ENCODE measurements at places on chromosomes 16 and 17.

- DNase-seq: no peak
These were observed 87.2 kb upstream of the XYLT1 start for GRCh38 chr16:17557949-17558348.

GRCh38 chr17:71023249-71024030 is 854.1 kb downstream of the KCNJ2 start:
- no peak for DNase-seq

- DNase-seq: no peak
These were observed 5.8 kb upstream of the SPIRE2 start for GRCh38 chr16:89822188-89823086.

GRCh38 chr17:63635787-63636186 is 13.6 kb downstream of the MAP3K3 start:
- no peak for DNase-seq

- no peak for DNase-seq
These were observed 49.1 kb downstream of the ZNF778 start for GRCh38 chr16:89266521-89267134.

DNA sequence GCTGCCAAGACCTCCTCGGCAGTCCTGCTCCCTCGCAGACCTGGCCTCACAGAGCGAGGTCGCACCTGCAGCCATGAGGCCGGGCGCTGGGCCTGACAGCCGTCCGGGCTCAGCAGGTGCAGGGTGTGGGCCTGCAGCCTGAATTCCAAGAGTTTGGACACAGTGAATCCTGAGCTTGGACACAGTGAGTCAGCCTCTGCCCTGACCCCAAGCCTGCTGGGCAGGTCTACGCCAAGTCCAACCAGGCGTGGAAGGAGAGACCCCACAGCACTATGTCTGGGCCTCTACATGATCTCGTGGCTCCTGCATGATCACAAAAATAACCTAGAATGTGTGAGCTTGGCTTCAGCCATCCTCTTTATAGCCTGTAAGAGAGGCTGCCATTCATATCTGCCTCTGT is 121.0 kb downstream of the C16orf95 start:
- no peak for DNase-seq

DNA sequence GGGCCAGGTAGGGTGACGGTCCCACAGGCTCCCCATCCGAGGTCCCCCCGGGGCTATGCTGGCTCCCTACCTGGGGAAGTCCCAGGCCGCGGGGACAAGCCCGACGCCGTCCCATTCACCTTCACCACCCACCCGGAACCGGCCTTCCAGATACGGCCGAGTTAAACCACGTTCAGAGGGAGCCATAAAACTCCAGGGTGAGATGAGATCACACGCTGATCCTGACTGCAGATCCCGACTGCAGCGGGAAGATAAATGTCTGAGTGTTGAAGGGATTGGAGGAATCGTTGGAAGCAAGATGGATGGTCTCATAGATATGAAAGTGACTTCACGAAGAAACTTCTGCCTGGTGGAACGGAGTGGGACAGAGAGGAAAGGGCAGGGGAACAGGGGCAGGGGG is 13.6 kb upstream of the C1QTNF8 start:
- DNase-seq: no peak

DNA sequence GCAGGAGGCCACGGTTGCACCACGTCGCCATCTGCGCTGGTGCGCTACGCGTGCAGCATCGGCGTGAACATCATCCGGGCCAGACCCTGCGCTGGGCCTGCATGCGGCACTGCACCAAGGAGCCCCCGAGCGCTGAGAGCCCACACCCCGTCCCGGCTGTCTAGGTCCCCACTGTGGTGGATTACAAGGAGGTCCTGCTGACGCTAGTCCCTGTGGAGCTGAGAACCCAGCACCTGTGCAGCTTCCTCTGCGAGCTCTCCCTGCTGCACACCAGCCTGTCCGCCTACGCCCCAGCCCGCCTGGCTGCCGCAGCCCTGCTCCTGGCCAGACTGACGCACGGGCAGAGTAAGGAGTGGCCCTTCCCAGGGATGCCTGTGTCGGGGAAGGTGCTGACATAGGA is 10.8 kb upstream of the TEDC2 start:
- no peak for DNase-seq

GRCh38 chr16:23502466-23502865 is 7.8 kb downstream of the GGA2 start:
- DNase-seq: no peak

DNA sequence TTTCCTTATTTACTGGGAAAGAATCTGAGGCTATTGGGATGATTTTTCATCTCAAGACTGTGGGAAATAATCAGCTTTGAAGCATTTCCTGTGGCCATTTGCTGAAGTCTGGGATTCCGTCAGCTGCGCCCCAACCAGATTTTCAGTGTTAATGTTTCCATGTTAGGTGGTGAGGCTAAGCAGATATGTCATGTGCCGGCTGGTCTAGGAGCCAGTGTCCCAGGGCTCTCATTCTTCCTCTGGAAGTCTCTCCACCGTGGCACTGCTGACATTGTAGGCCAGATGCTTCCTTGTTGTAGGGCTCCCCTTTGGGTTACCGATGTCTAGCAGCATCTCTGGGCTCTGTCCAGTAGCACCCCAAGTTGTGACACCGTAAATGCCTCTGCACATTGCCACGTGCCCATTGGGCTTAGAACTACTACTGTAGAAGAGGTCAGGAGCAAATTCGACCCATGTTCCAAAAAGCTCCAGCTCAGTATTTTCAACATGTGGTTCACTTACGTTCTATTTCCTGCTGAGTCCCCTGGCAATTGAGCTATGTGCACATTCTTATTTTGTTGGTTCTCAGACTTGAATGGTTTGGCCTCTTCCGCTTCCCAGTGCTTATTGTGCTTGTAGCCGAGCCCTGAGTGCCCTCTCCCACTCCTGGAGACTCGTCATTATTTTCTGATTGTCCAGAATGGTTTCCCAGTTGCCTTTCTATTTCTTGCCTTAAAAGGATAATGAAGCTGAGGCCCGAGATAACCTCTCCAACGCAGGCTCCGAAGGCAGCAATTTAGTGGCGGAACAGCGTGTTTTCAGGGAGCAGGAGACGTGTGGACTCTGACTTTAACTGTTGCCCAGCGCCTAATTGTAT is 82.2 kb downstream of the SPECC1 start:
- no peak for DNase-seq

DNA sequence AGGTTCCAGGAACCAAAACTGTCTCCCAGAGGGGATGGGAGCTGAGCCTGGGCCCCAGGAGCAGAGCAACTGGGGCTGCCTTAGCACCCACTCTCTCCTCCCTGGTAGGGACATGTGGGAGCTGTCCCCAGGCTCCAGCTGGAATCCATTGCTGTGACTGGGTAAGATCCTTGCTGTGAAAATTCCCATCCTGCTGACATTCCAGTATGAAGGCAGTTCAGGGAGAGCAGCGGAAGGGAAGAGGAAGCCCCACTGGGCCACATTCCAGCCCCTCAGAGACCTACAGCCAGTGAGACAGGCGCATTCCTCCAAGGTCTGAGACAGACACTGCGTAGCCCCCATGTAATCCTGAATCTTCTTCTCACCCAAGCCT is 24.2 kb downstream of the MYO18A start:
- no peak for DNase-seq

- peak; percentile 34 for DNase-seq
These were observed at the start of gene RASL10B for GRCh38 chr17:35731239-35731916. Gene RASL10B, plus strand, starts transcription at chr17:35731639. Its CDS starts 3,546 bp downstream, at chr17:35735185.

DNA sequence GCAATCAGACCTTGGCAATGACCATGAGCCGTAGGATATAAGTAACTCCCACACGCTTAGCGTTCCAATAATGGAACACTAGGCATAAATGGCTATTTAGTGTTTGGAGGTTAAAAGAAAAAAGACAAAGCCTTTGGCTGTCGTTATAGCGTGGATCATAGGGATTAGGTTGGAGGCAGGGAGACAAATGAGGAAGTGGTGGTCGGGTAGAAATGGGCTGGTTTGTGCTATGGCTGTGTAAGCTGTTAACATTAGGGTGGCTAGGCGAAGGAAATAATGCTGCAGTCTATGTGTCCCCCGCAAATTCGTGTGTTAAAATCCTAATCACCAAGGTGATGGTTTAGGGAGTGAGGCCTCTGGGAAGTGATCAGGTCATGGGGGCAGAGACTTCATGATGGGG is 120.4 kb upstream of the IRX6 start:
- DNase-seq: no peak

DNA sequence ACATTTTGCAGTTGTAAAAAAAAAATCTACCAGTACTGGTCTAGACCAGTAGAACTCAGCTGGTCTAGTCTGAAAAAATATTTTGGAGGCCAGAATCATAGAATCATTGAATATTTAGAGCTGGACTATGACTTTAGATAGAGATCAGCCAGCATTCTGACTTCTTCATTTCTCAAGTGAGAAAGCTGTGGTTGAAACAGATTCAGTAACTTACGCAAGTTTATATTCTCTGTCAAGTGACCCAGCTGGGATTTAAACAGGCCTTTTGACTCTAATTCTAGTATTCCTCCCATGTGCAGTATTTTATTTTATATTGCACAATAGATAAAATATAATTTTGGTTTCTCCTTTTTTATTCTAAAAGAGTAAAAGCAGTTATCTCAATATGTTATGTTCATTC is 4.9 kb downstream of the TNRC6A start:
- DNase-seq: no peak

DNA sequence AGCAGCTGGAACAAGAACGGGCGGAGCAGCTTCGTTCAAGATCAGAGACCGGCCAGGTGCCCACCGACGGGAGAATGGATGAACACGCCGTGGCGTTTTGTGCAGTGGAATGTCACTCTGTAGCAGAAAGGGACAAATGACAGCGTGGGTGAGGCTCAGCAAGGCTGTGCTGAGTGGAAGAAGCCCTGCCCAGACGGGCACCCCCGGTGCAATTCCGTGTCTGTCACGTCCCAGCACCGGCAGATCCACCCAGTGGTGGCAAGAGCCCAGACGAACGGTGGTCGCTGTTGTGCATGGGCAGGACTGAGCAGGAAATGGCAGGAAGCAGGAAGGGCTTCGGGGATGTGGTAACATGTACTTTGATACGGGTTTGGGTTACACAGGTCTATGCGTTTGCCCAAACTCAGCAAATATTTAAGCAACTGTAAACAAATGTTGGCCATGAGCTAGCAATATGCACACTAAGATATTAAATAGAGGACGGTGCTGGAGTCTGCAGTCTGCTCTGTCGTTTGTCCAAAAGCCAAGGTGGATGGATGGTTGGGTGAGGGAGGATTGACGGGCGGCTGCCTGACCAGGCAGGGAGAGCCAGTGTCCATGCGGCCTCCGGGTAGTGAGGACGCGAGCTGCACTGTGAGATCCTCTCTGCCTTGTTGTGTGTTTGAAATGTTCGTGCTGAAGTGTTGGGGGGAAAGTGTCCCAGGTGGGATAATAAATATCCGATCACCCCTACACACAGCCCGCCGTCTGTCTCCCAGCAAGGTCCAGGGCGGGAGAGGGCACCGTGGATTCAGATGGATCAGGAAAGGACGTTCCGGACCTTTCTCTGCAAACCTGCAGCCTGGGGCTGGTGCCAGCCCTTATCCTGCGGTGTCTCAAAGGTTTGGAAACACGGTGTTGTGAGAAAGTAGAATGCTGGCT is 48.4 kb downstream of the COX4I1 start:
- DNase-seq: no peak

- DNase-seq: no peak
These were observed 69.2 kb downstream of the SOX9 start for GRCh38 chr17:72189768-72190593.

DNA sequence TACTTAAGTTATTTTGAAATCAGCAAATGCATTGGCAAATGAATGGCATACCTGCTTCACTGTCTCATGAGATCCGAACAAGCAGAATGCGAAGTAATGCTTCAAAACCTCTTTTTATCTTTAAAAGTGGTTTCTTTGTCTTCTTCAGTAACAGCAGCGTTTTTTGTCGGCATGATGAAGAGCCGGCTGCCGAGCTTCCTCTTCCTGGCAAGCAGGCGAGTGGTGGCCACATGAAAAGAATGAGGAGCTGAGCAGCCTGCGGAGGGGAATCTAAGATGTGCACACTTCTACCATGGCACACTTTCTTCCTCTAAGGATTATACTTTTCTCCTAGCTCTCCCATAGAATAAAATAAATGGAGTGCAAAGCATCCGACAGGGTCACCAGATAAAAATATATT is 42.4 kb upstream of the AKTIP start:
- peak; percentile 62 for DNase-seq

- no peak for DNase-seq
These were observed 6.4 kb upstream of the CEP20 start for GRCh38 chr16:15894571-15895374.

- no peak for DNase-seq
These were observed 3.0 kb upstream of the NLRC5 start for GRCh38 chr16:56986361-56986760.

GRCh38 chr16:31214708-31215286 is 878 bp downstream of the TRIM72 start:
- no peak for DNase-seq

GRCh38 chr17:77769215-77769614 is 189.3 kb upstream of the TNRC6C start:
- DNase-seq: no peak

DNA sequence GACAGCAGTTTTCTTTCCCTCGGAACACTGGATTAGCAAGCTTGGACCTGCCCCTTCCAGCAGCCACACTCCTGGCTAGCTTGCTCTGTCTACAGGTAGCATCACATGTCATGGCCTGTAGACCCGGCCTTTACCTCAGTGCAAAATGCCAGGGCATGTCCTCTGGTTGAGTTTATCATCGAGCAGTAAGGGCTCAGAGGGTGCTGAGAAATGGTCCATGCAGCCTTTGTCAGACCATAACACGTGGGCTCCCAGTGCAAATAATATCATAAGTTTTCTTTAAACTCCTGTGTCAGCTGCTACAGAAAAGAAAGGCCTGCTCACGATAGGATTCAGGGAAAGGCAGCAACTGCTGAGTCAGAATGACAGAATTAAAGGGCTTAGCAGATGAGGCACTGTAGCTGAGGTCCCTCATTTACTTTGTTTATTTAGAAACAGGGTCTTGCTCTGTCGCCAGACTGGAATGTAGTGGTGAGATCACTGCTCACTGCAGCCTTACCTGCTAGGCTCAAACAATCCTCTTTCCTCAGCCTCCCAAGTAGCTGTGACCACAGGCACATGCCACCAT is 8.0 kb upstream of the GNA13 start:
- DNase-seq: no peak

DNA sequence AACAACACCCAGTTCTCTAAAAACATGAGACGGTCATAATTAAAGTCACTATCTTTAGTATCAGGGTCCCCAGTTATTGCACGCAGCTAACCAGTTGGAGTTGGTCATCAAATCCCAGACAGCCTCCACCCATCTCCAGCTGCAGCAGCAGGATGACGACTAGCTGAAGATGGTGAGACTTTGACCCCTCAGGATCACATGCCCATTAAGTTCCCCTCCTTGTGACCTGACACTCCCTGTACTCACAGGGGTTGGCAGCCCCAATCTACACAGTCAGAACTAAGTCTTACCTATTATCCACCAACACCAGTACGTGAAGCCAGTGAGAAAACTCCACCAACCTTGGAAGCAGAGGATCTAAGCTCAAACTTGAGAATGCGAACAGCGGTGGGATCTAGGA is 37.7 kb upstream of the IRX5 start:
- DNase-seq: no peak

GRCh38 chr17:43609613-43610385 is 51.9 kb downstream of the MEOX1 start:
- DNase-seq: no peak

DNA sequence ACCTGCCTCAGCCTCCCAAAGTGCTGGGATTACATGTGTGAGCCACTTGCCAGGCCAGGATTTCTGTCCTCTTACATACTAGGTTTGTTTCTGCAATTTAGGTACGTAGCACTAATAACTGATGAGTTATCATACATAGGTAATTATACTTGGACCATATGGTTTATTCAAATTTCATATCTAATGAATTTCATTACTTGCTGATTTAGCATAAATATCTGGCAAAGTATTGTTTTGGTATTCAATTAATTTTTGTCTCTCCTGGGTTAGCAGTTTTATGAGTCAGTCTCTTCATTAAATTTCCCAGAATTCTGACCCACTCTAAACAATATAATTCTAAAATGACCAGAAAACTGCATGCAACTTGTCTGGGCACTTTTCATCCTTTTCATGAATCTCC is 2146.5 kb downstream of the TP53TG3F start:
- DNase-seq: no peak

Measured in CD4-positive, alpha-beta T cell treated with Interleukin-4 for 1 hour (primary cell).